AG09309 (cell line): ENCODE measurements at places on chromosomes 7 and 10.

- peak; percentile 85 for DNase-seq
These were observed 10.4 kb downstream of the TNS3 start for GRCh38 chr7:47571331-47572093.

DNA sequence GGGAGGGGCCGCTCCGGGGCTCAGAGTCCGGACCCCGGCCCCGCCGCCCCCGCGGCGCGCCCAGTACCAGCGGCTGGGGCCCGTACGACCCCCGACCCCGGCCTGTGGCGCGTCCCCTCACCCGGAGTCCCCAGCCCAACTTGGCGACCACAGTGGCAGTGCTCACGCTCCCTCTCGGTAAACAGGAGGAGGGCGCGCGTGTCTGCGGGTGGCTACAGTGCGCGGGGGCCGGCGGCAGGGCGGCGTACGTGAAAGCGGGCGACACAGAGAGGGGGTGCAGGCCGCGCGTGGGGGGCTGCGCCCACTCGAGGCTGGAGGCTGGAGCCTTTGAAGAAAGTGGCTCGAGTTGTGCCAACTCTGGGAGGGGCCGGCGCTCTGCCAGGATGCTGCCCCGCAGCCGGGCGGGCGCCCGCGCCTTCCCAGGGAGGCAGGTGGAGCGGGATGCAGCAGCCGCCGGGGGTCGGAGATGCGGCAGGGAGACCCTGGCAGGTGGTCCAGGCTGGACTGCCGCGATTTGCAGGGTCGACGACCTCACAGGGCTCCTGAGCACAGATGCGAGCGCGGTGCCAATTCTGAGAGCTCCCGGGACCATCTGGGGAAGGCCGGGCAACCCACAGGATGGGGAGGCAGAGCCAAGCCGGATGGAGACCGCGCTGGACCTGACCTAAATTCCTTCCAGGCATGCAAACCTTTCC, 655 bp downstream of the PTPRE start:
- peak; percentile 55 for DNase-seq

DNA sequence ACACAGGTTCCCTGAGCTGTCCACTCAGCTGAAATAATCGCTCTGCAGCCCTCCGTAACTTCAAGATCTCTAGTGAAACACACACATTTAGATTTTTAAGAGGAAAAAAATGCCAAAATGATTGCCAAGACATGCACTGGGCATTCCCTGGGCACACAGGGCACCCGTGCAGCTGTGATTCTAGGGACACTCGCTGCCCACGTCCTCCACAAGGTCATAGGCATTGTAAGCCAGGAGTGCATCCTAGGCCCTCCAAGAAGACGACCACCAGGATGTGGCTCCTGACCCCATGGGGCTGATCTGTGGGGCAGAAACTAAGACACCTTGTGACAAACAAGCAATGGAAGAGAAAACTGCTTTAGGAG, 563.3 kb downstream of the PTPRN2 start:
- DNase-seq = no peak

DNA sequence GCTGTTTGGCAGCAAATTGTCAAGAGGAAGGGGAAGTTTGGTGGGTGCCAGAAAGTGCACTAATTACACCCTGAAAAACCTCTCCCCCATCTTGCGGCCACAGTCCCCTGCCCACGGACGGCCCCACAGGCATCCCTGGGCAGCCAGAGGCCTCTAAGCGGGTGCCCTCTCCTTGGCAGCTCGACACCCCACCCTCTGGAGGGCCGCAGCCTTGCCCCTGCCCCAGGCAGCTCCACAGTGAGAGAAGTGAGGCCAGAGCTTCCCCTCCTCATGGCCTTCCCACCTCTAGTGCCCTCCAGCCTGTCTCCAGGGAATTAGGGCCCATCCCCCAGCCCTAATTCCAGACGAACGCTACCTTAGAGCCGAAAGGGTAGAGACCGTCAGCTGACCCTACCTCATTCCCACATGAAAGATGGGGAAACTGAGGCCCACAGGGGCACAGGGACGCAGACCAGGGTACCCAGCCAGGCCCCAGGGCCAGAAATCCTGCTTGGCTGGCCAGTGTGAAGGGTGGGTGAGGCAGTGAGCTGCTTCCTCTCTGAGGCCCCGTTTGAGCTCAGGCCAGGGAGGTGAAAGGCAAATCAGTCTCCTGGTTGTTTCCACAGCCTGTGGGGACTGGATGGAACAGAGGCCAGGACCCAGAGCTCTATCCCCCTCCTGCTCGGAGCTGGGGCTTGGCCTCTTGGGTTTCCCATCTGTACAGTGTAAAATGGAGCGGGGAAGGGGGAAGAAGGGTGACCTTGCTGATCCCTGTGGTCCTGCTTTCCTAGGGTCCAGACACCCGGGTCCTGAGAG, 10.0 kb downstream of the ZCCHC24 start:
- DNase-seq = no peak

GRCh38 chr7:83429493-83429892, 219.4 kb downstream of the SEMA3E start:
- DNase-seq = no peak
